GM18507 (cell line): ENCODE measurements at places on chromosomes 3 and 15.

DNA sequence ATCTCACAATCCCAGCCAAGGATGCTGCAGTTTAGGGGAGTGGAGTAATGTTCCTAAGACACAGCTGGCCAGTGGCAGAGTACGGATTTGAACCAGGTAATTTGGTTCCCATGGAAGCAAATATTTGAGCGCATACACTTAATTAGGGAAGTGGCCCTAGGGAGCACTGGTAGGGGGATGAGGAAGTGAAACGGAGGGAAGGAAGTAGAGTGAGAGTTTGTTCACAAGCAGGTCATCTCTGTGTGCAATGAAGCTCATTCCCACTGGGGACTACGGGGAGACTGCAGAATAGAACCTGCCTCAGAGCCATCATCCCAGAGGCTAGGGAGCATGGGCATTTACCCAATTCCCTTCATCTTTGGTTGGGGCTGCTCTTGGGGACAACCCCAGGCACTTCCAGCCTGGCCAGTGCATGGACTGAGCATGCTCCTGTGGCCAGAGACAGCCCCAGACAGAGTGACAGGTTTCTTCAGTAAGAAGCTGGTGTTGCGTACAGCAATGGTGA lies 317.2 kb upstream of the PROK2 start:
- no peak for DNase-seq

DNA sequence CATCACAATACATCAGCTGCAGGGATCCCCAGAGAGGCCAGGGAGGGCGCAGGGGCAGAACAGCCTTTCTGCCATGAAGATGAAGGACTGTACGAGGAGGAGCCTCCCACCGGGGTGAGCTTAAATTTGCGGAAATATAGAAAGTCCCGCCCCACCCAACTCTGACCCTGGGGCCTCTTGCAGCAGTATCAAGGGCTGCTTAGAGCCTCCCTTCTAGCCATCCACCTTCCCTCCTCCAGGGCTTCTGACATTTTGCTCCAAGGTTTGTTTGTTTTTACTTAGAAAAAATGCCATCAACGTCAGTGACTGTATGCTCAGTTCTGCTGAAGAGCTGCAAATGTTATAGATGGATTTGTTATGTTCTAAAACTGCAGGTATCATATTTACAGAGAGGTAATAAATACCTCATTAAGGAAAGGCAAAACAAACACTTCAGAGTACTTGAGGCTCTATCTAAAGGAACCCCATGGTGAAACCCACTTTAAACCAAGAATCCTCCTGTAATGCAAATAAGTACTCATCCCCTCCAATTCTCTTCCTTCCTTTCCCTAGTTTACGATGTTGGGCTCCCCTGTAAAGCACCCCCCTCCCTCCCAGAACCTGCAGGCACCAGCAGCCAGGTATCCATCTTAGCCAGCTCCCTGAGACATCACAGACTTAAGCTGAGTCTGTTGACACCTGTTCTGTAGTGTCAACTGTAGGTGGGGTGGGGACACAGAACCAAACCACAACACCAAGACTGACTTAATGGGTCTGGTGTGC lies 30.5 kb downstream of the RFTN1 start:
- no peak for DNase-seq

DNA sequence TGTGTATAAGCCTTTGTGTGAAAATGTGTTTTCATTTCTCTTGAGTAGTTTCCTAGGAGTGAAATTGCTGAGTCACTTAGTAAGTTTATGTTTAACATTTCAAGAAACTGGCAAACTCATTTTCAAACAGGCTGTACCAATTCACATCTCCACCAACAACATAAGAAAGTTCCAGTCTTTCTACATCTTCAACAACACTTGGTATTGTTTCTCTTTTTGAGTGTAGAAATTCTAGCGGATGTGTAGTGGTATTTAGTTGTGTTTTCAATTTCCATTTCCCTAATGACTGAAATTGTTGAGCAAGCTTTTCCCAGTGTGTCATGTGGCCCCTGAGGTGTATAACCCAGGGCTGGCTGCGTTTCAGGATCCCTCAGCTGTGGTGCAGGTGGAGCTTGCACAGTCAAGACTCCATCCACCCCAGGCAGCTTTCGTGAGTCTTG lies 258.5 kb downstream of the PDCD6IP start:
- no peak for DNase-seq

- DNase-seq = no peak
These were observed 273.0 kb downstream of the PLCL2 start for GRCh38 chr3:17157713-17158112.

DNA sequence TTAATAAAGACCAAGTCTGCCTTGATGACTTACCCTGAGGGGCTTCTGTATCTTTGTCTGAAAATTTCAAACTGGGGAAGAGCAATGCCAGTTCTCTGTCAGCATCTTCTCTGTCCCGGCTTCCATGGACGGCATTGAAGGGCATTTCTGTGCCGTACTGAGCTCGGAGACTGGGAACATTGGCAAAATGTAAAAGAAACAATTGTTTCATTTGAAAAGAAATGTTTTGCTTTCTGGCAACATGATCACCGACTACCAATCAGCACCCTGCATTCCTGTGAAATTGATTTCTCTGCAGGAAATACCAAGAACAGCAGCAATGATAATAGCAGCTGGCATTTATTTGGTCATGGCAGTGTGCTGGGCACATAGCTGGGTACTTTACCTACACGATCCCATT lies 26.2 kb downstream of the NME9 start:
- no peak for DNase-seq

DNA sequence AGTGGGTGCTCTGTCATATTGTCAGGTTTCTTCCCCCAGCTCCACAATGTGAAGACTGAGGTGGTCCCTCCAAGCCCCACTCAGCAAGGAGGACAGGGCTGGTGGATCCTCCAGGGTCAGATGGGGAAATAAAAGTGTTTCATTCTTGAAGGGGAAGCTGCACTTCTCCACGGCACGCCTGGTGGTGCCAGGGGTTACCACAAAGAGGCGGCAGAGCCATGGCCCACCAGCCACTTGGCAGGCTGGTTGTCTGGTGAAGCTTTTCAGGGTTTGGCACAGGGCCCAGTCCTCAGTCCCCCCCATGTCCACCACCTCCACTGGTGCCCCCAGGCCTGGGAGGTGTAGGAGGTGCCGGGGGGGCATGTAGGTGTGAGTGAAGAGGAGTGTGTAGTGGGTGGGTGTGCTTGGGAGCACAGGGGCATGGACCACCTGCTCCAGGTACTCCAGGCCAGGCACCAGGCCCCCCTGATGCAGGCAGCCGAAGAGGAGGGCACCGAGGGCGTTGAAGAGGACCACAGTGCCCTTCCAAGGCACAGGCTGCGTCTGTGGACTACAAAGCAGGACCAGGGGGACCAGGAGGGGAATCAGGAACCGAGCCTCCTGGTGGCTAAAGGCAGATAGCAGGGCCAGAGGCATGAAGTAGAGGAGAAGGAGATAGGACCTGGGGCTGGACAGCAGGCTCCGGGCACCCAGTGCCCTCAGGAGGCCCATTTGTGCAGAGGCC lies 5.0 kb upstream of the NCBP2 start:
- no peak for DNase-seq

DNA sequence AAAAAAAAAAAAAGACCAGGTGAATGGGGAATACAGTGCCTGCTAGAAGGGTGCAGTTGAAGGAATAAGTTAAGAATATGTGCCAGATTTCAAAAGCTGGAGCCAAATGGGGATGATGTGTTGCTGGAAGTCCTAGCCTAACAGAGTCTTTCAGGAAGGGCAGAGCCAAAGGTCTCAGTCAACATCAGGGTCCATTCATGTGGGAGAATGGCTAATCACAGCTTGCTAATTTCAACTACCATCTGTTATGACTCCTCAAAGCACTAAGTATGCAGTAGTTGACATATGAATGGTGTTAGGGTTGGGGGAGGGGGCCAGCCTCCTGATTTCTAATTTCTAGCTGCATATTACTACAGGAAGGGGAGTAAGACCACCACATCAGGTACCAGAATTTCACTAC lies 4.4 kb downstream of the ZBTB38 start:
- DNase-seq = no peak

DNA sequence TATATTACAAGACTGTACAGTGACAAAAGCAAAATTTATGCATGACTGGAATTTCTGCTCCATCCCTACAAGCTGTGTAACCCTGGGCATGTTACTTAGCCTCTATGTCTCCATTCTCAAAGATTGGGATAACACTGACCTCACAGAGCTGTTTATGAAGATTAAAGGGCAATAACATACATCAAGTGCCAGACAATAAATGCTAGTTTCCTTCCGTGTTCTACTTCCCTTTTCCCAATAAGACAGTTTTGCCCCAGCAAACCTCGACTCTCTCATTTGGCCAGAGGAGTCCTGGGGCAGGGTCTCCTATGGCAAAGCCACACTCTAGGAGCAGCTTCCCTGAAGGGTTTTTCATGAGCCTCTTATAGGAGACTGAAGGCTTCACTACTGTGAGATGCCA lies 7.5 kb downstream of the HEXA start:
- DNase-seq = no peak

GRCh38 chr3:138362538-138362937 lies 14.2 kb downstream of the MRAS start:
- DNase-seq = no peak

DNA sequence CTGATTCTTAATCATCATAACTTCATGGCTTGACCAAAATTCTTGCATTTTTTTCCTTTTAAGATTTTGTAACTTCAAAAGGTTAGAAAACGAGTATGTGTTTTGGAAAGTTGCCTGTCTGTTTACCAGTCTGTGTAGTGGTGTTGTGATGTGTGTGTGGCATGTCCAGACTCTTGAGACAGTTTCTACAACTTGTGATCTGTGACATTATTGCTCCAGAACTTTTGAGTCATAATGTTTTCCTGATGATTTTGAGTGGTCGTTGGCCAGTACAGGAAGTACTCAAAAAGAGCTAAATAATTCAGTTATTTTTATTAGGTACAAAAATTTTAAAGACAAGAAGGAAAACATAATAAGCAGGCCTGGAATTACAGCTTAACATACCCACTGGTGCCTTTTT lies 229.0 kb upstream of the C2CD4B start:
- DNase-seq = no peak

GRCh38 chr3:156553705-156554356 lies 1.1 kb downstream of the SSR3 start:
- no peak for DNase-seq

DNA sequence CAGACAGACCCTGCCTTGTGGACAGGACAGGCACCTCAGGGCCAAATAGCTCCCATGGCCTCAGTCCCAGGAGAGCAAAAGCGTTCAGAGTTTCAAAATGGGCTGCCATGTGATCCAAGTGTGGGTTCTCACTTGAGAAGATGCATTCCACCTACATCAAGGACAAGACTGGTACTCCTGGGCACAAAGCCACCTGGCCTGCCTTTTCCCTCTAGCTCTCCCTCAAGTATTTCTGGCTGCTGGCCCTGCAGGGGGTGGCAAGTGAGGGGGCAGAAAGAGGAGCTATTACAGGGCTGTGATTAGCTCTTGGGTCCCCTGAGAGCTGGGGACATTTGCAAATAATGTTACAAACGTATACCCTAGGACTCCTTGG lies 6.5 kb upstream of the COL7A1 start:
- DNase-seq = no peak

DNA sequence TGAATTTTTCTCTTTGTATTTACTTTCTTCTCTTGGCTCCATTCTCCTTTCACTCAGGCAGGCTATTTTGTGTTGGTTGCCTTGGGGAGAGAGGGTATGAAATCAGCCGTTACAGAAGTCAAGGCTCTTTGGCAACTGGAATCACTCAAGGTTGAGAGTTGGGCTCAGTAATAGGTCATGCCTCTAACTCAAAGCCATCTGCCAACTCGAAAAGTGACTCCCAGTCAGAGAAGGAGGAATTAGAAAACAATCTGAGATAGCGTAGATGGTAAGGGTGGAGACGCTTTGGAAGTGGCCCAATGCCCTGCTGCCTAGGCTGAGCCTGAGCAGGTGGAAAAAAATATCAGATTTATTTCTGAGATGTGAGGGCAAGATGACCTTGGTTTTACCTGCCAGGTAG lies 205.7 kb upstream of the ST8SIA2 start:
- DNase-seq = no peak

DNA sequence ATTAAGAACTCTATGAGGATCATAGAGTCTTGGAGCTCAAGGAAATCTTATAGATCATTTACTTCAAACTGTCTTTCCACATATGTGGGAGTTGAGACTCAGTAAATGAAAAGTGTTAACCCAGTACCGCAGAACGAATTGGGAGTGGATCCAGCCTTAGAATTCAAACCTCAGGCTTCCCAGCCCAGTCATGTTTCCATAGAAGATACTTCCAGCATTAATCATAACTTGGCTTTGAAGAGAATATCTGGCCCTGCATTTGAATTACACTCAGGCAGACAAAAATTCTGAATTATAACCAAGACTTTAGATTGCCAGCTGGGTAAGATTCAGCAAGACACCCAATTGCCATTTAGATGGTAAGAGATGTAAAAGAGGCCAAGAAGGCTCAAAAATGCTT lies 972.0 kb downstream of the TUSC7 start:
- no peak for DNase-seq

DNA sequence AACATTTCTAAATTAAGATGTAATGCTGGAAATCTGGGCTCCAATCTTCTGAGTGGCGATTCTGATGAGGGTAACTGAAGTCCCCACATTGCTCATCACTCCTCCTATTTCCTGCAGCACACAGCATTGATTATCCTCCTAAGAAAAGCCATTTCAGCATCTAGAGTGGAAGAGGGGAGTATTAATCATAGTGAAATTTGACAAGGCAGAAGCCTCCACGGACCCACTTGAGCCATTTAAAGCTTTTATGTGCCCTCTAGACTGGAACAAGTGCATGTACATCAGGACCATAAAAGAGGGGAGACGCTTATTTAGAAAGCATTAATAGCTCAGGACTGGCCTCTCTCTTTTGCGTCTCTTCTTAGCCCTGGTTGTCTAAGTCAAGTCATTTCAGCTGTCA lies 25.8 kb downstream of the AQP9 start:
- no peak for DNase-seq

GRCh38 chr15:89119489-89120478 lies 31.5 kb downstream of the ABHD2 start:
- no peak for DNase-seq

DNA sequence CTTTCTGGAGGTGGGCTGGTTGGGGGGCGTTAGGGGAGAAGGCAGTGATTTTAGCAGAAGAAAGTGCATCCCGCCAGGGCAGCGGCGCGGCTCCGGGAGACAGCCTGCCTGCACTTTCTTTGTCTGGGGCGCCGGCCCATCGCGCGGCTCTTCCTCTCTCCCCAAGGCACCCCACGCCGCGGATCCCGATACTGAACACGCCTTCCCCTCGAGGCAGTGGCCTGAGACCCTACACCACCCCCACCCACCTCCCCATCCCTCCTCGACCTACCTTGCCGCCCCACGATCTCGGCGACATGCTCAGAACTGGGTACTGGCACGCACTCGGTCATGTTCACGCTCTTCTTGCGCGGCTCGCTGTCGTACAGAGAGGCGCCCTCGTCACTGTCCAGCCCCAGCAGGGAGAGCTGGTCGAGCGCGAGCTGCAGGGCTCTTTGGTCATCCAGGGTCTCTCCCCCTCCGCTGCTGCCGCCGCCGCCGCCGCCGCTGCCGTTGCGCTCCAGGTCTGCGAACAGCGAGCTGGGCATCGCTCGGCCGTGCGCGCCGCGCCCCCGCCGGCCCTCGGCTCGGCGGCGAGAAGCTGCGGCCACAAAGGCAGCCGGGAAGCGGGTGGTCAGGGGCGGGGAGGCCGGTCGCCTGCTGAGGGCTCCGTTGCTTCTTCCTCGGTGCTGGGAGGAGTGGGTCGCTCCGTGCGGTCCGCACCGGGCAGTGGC lies 483 bp downstream of the MEX3B start:
- DNase-seq = no peak

- no peak for DNase-seq
These were observed 83.2 kb downstream of the GADL1 start for GRCh38 chr3:30811151-30811795.

GRCh38 chr3:197874064-197874463 lies 75.9 kb upstream of the RPL35A start:
- no peak for DNase-seq
